ENCODE measurements at places on chromosomes 6 and 20.

DNA sequence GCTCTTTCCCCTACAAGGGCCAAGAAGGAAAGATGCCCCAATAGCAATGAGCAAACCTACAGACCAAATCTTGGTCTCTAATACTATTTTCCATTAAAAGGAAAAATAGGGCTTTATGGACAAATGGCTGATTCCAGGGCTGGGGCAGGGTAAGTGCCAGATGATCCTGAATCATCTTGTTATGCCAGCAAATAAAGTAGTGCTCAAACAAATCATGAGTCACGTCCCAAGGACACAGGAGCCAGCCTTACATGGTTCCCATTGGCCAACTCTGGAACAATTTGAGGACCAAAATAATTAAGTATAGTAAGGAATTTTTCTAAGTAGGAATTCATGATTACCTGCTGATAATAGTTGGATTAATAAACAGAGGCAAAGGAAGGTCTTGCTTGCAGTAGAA, 53.2 kb upstream of the NKX2-4 start:
- no peak for DNase-seq

DNA sequence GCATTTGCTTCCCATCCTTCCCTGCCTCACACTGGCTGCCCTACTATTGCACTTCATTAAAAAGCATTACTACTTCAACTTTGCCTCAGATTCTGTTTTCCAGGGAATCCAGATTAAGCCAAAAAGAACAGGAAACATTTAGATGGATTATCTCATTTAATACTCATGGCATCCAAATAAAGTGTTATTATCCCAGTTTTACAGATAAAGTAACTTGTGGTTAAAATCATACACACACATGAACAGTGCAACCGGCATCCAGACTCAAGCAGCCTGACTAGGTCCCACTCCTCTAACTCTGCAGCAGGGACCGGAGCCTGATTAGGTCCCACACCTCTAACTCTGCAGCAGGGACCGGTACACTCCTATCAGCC, 72.3 kb downstream of the GPR6 start:
- DNase-seq, result no peak

DNA sequence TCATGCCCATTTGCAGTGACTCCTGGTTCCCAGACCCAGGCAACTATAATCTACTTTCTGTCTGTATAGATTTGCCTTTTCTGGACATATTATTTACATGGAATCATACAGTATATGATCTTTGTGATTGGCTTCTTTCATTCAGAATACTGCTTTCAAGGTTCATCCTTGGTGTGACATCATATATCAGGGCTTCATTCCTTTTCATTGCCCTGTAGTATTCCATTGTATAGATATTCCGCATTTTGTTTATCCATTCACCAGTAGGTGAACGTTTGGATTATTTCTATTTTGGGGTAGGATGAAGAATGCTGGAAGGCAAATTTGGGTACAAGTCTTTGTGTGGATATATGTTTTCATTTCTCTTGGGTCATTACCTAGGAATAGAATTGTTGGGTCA, 36.1 kb downstream of the PPP1R16B start:
- DNase-seq, result no peak

DNA sequence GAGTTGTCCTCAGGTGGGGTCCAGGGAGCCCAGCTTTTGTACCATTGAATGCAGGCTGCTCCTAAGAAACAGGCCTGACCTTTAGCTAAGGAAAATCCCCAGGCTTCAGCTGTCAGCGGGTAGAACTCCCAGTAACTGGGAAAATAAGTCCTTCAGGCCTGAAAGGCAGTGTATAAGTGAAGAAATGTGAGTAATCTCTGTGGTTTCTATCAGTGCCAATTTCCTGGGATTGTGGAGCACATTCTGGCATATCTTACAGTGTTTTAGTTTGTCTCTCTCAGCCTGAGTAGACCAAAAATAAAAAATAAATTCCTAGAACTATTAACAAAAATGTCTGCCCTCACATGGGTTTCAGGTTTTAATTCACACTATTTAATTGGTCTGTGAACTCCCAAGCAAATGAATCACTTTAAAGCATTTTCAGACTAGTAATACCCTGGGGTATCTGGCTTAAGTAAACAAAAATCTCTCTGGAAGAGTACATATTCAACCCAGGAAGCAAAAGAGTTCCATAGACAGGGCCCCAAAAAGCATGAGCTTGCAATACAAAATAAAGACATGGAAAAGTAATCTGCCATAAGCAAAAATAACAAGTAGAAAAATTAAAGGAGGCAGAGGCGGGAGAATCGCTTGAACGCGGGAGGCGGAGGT, 566.2 kb upstream of the NOX3 start:
- no peak for DNase-seq

DNA sequence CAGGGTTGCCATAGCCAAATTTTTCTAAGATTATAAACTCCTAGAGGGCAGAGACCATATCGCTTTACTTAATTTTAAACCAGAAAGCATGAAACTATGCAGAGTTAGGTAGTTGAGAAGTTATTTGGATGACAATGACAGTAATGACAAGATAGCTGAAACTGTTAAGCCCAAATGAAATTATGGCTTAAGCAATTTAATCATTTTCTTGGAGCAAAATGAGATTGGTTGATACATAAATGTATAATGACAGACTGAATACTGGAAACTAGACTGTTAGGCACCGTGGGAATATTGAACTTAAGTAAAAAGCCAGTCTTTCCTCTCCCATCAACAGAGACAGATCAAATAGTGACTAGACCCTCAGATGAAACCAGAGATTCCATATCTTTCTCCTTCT, 670.3 kb upstream of the NRSN1 start:
- DNase-seq, result no peak

GRCh38 chr6:120355822-120356221, 978.5 kb downstream of the TBC1D32 start:
- DNase-seq, result no peak

DNA sequence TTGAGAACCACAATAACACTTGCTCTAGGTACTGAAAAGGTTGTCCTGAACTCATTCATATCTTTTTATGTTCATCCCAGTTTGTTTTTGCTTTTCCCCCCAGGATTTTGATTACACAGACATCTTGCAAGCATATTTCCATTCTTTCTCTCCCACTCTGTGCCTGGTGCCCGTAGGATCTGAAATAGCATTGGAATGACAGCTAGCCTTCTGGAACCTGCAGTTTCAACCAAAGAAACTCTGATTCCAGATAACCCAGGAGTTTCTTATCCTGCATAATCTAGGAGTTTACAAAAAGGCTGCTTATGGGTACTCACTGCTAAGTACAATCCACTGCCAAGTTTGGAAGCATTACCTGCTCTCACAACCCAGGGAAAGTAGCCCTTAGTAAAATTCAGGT, 28.8 kb upstream of the PLCG1 start:
- no peak for DNase-seq

DNA sequence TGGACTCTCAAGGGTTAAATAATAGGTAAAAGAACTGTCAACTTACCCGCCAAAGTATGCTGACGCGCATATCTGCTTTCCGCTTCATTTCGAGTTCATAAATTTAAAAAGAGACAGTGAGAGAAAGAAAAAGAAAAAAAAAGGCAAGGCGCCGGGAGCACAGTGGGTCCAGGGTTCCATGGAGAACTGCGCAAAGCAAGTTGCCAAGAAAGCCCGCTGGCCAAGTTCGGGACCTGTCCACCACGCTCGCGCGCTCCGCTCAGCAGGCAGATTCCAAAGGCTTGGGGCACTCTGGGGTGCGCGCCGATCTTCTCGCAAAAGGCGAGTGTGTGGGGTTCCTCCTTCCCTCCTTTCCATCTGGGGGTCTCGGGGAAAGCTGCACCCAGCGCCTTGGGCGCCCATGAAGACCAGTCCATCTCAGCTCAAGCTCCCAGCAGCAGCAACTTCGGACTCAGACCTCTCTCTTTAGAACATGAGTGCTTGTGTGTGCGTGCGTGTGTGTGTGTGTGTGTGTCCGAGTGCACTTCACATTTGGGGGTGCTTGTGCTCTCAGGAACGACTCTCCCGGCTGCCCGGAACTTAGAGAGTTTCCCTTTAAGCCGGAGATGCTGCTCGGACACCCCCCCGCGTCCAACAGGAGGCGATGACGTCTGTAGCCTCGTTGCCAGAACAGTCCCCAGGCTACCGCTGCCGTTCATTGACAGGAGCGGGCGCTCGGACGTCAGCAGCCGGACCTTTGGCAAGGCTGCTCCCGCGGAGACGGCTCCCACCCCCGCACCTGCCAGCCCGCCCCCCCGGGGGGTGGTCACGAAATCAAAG, 180.0 kb downstream of the TBXT start:
- DNase-seq, result no peak

- DNase-seq, result no peak
These were observed 64.9 kb upstream of the BHLHE23 start for GRCh38 chr20:63071541-63072181.

GRCh38 chr6:3740551-3741476, 10.7 kb downstream of the PXDC1 start:
- DNase-seq, result peak; percentile 14

DNA sequence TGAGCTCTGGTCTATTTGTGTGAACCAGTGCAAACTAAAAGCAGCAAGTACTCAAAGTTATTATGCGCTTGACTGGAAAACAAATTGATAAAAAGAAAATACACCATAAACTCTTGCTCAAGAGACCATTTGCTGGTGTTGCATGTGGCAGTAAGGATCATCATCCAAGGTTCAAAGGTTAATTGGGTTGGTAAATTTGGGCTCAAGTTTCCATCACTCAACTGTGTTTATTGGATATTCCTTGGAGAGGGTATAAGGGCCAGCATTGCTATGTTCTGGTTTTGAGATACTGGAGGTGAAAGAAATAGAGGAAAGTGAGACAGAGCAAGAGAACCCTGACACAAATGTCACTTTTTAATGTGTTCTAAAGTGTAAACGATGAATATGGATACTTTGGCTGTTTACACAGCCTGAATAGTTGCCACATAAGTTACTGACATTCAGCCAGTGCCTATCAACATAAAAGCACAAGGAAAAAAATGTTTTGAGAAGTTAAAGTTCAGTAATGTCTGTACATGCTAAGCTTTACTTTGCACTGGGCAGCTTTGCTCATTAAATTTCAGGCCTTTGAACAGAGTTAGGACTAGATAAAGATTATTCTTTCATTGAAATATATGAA, 736.1 kb downstream of the HDGFL1 start:
- peak; percentile 24 for DNase-seq

- no peak for DNase-seq
These were observed 27.0 kb upstream of the MLIP start for GRCh38 chr6:54084231-54084630.
